ENCODE measurements at places on chromosomes 7 and 10.

DNA sequence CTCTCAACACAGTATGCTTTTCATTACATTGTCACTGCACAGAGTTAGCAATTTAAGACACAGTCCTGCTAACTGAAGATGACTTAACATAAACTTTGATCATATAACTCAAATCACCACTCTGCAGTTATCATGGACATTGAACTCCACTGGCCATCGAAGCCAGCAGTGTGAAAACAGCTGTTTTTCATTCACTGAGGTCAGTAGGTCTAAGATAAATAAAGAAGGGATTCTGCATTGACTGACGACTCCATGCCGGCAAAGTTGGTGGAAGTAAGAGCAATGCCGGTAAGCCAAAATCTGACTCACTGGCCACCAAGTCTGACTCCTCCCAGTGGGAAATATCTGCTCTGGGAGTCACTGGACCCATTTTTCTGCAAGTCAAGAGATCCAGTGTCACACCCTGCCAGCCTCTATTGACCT, 449.9 kb upstream of the ANKRD30A start:
- DNase-seq = no peak

- no peak for DNase-seq
Measured at GRCh38 chr7:138258197-138258559, 181.9 kb downstream of the AKR1D1 start.

GRCh38 chr7:92781117-92781720, 55.2 kb downstream of the CDK6 start:
- no peak for DNase-seq

- DNase-seq = no peak
Measured at GRCh38 chr10:129598413-129598812, 131.4 kb downstream of the MGMT start.

DNA sequence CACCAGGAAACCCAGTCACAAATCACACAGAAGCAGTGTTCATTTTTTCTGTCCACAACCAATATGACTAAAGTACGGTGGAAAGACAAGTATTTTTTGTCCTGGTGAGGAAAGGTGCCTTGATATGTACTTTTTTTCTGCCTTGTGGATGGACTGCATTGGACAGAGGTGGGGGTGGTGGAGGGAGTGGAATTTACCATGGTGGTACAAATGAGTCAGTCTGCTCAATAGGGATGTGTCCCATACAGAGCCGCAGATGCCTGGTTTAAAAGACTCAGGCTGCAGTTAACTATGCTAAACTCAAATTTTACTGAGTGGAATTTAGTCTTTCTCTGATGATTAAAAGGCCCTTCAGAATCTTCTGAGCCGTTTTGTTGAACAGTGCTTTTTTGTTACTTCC, 674.5 kb upstream of the GALNT17 start:
- DNase-seq = no peak

DNA sequence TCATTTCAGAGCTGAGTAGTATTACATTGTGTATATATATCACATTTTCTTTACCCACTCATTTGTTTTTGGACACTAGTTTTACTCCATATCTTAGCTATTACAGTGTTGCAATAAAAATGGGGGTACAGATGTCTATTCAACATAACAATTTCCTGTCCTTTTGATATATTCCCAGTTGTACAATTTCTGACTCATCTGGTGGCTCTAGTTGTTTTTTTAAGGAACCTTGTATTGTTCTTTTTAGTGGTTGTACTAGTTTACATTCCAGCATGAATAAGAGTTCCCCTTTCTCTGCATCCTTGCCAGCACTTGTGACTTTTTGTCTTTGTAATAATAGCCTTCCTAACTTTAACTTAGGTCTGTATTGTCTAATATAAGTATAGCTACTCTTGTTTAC, 739.9 kb downstream of the XPNPEP1 start:
- DNase-seq = no peak

- no peak for DNase-seq
Measured at GRCh38 chr10:28248092-28248491, 54.8 kb downstream of the MPP7 start.

GRCh38 chr7:106346678-106347217, 62.0 kb upstream of the NAMPT start:
- DNase-seq = peak; percentile 31

DNA sequence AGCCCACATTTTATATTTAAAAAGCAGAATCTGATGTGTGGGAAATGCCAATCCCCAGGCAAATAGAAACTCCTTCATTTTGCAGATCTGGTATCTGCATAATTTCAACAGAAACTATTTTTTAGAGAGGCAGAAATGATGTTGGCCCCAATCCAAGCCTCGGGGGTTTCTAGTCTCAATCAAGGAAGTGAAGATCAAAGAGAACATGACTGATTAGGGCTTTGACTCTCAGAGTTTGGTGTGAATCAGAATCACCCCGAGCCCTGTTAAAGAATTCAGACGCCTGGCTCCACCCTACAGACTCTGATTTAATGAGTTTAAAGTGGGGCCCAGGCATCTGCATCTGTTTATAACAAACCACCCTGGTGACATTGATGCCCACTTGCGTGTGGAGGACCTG, 36.7 kb upstream of the UBE2H start:
- DNase-seq = peak; percentile 76

GRCh38 chr7:105623378-105623777, 42.1 kb upstream of the EFCAB10 start:
- no peak for DNase-seq

- no peak for DNase-seq
Measured at GRCh38 chr7:102317231-102318059, 30.8 kb downstream of the SH2B2 start.

GRCh38 chr10:123485341-123485960, 180.7 kb upstream of the GPR26 start:
- DNase-seq = no peak

DNA sequence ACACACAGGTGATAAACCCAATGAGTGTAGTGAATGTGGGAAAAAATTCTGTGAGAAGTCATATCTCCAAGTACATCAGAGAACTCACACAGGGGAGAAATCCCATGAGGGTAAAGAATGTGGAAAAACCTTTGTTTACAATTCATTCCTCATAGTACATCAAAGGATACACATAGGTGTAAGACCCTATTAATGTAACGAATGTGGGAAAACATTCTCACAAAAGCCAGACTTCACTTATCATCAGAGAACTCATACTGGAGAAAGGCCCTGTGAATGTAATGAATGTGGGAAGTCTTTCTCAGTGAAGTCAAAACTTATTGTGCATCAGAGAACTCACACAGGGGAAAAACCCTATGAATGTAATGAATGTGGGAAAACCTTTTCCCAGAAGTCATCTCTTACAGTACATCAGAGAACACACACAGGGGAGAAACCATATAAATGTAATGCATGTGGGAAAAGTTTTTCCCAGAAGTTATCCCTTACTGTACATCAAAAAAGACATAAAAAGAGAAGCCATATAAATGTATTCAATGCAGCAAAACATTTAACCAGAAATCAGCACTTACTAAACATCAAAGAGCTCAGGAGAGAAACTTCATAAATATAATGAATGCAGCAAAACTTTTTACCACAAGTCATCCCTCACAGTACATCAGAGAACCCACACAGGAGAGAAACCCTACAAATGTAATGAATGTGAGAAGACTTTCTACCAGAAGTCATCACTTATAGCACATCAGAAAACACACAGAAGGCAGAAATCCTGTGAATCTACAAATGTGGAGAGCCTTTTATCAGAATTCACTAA, 49.8 kb downstream of the ZNF239 start:
- no peak for DNase-seq

DNA sequence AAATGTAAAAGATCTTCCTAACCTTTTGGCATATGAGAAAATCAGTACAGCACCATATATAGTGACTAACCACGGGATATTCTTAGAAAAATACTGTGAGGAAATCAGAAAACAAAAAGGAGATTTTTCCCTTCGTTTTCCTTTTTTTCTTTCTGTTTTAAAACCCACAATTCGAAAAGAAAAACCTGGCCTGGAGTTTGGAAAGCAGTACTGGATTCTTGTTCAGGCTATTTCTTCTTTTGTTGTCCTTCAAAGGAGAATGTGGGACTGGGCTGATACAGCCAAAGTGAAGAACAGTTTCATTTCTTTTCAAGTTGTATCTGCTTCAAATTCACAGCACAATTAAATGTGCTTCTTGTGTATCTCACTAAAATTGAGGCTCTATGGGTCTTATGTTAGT, 156.8 kb upstream of the PHYHIPL start:
- DNase-seq = no peak

- DNase-seq = no peak
Measured at GRCh38 chr7:106417273-106417902, 132.6 kb upstream of the NAMPT start.

- DNase-seq = no peak
Measured at GRCh38 chr7:142568435-142569097, 180.7 kb upstream of the PRSS1 start.

DNA sequence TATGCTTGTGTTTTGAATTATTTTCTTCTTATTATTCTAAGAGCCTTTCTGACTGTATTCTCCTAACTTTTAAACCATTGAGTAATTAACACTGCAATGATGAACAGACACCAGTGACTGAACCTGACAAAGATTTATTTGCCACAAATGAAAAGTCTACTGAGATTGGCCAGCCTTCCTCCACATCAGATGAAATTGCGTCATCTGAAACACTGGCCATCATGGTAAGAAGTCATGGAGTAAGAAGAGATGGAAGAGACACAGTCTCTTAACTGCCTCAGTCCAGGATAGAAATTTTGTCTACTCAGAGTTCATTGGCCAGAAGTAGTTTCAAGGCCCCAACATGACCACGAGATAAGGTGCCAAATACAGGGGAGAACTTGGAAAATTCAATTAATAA, 357.8 kb downstream of the BMPER start:
- no peak for DNase-seq

DNA sequence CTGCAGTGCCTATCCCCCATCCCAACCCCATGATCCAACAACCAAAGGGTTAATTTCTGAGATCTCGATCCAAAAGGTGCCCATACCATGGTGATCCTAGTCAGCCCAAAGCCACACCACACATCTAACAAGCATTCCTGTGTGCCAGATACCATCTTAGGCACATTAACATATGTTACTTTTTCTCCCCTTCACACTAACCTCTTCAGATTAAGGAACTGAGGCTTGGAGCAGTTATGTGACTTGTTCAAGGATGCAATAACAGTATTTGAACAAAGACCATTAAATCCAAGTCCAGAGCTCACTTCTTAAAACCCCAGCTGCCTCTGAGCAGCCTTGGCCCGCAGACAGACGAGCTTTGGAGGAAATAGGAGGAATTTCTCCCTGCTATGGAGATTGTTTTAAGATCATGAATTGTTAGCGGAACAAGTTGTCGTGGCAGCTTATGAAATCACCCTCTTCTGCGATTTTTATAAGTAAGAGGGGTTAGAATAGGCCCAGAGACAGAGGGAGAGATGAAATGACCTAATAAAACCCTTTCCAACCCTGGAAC, 327.2 kb downstream of the KCNMA1 start:
- DNase-seq = no peak

GRCh38 chr7:27239387-27240014, 3.1 kb upstream of the EVX1 start:
- DNase-seq = no peak

DNA sequence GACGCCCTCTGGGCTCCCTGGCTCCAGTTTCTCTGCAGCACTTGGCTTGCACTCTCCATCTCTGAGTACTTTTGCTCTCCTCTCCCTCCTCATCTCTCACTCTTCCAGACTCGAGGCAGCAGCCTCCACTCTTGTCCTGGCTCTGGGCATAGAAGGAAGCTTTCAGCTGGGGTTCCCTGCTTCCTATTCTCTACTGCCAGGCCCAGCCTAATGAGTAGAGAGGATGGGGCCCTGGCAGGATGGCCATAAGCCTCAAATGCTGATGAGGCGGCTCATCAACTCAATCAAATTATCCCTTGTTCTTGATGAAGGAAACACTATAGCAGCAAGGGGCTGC, 55.8 kb downstream of the NEURL1 start:
- no peak for DNase-seq

All from T-helper 2 cell (primary cell).